ENCODE measurements at places on chromosomes 7 and 10.

GRCh38 chr10:123649676-123650075 is 16.5 kb upstream of the GPR26 start:
- DNase-seq, result no peak

GRCh38 chr10:24969841-24970281 is 17.5 kb upstream of the PRTFDC1 start:
- no peak for DNase-seq

GRCh38 chr7:122067077-122067476 is 77.0 kb downstream of the AASS start:
- no peak for DNase-seq

DNA sequence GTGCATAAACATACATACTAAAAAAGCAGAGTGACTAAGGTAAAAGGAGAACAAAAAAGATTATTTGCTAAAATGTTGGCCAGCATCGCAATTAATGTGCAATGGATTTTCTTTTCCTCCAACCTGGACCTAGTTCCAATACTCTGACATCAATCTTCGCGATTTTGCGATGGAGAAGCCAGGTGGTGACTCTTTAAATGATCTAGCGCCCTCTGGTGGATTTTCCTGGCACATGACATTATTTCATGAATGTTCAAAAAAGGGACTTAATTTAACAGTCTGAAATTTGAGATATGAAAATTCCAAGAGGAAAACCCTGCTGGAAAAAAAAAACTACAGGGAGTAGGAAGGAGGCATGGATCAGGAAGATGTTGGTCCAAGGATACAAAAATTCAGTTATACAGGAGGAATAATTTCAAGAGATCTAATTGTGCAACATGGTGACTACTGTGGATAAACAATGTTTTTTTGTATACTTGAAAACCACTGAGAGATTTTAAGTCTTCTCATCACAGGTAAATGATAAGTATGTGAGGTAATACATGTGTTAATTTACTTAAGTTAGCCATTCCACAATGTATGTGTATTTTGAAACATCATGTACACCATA is 4.3 kb upstream of the KCNMA1 start:
- peak; percentile 84 for DNase-seq

DNA sequence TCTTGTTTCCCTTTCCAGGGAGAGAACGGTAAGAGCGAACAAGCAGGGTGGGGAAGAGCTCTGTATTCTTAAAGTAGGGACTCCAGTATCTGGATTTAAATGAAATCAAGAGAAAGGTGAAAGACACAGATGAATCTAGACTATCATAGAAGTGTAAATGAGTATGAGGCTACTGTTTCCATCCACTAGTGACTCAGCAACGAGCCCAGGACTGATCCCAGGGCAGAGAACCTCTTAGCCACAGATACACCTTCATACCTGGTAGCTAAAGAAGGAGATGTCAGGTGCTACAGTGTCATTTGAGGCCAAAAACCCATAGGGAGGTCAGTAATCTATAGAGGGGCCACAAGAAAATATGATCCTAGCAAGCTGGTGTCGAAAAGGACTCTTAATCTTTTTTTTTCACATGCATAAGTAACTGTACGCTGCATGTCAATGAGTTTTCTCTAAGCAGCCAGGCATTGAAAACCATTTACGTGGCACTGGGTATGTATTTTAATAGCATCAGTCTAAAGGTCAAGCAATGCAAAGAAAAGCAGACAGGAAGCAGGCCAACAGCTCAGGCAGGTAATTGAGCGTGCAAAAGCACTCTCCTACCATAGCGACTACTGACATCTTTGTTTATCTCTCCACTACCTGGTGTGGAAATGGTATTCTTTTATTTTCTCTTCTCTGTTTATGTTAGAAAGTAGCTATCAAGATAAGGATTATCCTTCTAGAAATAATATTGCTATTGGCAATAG is 91.5 kb upstream of the EGR2 start:
- no peak for DNase-seq

- no peak for DNase-seq
Measured at GRCh38 chr10:28463676-28464395, 69.1 kb upstream of the WAC start.
